HTR-8/SVneo (cell line): ENCODE measurements at places on chromosomes 5 and 9.

- DNase-seq: no peak
These were observed 58.3 kb downstream of the SPOCK1 start for GRCh38 chr5:137440795-137441194.

- DNase-seq: no peak
These were observed 499.2 kb upstream of the COX7C start for GRCh38 chr5:86118542-86118941.

DNA sequence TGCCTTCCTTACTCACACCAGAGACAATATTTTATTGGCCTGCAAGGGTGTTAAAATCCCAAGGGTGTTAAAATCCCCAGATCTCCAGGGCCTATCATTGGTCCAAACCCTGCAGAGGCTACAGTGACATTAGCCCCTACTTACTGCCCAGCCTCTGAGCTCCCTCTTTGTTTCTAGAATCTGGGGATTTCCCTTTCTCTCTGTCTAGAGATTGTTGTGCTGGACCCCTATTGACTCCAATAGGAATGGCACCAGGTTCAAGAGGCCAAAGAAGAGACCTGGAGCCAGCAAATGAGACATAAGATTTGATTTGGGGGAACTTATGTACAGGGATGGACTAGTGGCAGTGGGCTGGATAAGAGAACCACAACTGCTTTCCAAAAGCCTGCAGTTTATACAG lies 53.3 kb upstream of the ZBED3 start:
- no peak for DNase-seq

- DNase-seq: no peak
These were observed 14.8 kb upstream of the SLC25A51 start for GRCh38 chr9:37918665-37919170.

DNA sequence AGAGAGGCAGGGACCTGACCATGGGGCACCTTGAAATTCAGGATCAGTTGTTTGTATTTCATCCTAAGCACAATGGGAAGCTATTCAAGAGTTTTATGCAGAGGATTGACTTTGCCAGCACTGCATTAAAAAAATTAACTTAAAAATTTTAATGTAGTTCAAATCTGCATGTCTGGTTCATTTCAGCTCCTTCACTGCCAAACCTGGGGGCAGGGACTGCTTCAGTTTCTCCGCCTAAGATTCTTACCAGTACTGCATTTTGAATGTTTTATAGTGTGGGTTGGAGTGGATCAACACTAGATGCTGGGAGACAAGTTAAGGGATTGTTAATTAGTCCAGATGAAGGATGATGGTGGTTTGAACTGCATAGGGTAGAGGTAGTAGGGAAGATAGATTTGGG lies 15.7 kb upstream of the MSMP start:
- no peak for DNase-seq

GRCh38 chr5:113179156-113179555 lies 202.6 kb downstream of the DCP2 start:
- DNase-seq: no peak

DNA sequence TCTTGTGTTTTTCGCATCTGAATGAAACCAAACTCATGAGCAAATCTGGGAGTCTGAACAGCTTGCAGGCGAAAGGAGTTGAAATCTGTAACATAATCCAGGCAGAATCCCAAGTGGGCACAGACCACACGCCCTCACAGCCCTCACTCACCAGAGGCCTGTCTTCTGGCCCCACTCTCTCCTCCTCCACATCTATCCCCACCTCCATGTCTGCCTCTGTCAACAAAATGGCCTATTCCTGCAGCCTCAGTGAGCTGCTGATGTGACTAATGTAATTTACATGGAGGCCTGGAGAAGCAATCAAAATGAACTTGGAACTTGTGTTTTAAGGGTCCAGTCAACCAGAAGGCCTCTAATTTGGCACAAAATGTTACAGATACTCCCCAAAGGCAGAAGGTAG lies 136.6 kb downstream of the GNA14 start:
- no peak for DNase-seq

GRCh38 chr5:90759119-90759518 lies 200.5 kb downstream of the ADGRV1 start:
- no peak for DNase-seq

DNA sequence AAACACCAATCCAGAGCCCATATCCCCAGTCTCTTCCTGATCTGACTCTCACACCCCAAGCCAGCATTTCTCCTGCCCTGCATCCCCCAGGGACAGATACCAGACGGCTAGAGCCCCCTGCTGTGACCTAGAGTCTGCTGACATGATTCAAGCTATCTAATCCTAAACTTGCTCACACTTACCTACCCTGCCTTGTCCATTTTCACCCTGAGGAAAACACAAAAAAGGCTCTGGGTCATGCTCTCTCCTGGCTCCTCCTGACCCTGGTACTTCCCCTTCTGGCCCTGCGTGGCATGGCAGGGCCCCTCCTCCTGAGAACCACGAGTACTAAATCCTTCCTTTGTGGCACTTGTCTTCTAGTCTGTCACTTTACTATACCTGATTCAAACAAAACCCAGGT lies 2.8 kb upstream of the ARRDC1 start:
- DNase-seq: no peak

DNA sequence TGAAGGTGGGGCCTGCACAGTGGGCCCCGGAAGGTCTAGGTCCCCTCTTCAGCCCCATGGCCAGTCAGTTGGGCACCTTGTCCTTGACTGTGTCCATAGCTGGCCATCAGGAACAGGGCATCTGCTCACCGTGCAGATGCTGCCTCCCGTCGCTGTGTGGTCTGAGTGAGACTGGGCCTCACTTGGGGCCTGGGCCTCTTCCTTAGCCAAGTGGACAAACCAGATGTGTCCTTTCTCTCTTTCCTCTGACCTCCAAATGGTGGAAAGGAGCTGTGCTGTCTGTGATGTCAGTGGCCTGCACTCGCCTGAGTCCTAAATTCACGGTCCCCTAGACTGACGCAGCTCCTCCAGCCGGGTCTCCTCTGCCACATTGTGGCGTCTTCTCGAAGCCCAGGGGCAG lies 114.5 kb downstream of the COL5A1 start:
- no peak for DNase-seq

DNA sequence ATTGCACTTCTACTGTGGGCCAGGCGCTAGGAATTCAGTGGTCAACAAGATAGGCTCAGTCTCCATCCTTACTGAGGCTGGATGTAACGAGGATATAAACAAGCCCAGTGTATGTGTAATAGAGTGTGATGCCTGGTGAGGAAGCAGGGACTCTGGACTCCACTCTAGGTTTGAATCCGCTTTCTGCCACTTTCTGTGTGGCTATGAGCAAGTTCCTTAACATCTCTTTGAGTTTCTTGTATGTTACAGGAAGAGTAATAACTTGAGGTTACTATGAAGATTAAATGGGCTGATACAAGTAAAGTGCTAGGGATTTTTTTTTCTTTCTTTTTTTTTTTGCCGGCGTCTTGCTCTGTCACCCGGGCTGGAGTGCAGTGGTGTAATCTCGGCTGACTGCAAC lies 12.4 kb downstream of the DOCK2 start:
- DNase-seq: no peak

DNA sequence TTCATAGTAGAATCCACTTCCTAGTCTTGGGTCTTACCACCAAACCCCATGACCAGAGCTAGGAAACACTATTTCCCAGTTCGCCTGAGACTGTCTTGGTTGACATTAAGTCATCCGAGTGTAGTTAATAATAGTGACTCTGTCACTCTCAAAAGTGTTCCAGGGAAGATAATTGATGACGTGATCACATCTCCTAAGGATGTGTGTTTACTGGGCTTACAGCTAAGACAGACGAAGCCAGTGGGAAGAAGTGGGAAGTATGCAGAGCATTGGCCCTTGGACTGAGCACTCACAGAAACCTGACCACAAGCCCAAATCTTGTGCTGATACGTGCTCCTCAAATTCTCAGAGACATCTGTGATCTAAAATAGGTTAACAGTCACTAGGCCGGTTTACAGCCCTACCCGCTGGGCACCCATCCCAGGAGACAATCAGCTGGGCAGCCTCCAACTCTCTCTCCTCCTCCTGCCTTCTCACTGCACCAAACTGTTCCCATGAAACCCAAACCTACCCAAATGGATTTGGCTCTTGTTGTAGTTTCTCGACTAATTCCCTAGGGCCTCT lies 316.6 kb downstream of the TLE1 start:
- DNase-seq: no peak

DNA sequence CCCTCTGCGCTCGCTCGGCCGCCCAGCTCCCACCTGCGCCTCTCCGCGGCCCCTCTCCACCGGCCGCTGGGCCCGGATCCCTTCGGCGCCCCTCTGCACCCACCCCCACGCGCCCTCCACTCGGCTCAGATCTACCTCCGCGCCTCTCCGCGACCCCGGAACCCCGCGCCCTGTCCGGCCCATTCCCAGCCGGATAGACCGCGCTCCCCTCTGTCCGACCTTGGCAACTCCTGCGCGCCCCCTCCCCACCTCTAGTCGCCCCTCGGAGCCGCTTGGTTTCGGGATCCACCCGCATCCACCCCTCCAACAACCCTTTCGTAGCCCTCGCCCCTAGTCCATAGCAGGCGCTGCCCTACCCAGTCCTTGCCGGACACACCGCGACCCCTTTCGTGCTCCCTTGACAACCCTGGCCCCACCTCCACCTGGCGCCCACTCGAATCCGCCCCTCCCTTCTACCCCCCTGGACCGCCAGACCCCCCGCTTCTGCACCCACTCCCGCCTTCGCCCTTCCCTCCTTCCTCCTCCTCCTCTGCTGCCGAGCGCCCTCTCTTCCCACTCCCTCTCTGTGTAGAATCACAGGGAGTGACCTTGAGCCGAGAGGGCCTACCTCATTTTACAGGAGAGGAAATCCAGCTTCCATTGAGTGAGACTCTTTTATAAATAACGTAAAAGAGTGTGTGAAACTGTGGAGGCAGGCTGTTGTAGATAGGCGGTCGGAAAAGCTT lies 525 bp upstream of the AK3 start:
- no peak for DNase-seq

- peak; percentile 27 for DNase-seq
These were observed 91.7 kb upstream of the SHB start for GRCh38 chr9:38160613-38161215.

- no peak for DNase-seq
These were observed 41.7 kb upstream of the TMEM250 start for GRCh38 chr9:136160381-136160841.
